ENCODE measurements at places on chromosomes 11 and 22.

DNA sequence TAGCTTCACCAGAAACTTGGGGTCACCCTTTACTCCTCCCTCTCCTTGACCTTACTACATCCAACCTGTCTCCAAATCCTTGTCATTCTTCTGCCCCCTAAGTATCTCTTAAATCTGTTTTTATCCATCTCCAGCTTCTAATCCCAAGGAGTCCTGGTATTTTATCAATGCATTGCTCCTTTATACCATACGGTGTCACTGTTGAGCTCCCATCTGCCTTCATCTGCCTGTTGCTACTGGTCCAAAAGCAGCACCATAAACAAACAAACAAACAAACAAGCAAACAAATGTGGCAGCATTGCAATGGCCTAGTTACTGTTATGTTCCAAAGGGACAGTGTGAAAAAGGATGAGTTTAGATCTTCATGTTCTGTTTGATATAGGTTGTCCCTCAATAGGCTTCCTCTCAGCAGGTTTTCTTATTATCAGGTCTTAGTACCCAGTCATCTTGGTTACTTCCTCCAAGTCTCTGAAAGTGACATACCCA is 34.2 kb downstream of the DNHD1 start:
- no peak for DNase-seq

- DNase-seq = no peak
Observed at GRCh38 chr11:696955-697491, 1.4 kb downstream of the TMEM80 start.

DNA sequence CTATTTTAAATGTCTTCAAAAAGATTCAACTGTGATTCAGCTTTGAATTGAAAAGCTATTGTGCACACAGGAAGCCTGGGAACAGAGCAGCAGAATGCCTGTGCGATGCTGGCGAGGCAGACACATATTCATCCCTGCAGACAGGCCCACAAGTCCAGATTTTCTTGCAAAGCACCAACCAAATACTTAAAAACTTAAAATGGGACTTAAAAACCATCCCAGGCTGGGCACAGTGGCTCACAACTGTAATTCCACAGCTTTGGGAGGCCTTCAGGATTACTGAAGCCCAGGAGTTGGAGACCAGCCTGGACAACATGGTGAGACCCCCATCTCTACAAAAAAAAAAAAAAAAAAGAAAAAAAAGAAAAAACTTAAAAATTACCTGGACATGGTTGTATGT is 122.6 kb upstream of the SERPIND1 start:
- DNase-seq = no peak

DNA sequence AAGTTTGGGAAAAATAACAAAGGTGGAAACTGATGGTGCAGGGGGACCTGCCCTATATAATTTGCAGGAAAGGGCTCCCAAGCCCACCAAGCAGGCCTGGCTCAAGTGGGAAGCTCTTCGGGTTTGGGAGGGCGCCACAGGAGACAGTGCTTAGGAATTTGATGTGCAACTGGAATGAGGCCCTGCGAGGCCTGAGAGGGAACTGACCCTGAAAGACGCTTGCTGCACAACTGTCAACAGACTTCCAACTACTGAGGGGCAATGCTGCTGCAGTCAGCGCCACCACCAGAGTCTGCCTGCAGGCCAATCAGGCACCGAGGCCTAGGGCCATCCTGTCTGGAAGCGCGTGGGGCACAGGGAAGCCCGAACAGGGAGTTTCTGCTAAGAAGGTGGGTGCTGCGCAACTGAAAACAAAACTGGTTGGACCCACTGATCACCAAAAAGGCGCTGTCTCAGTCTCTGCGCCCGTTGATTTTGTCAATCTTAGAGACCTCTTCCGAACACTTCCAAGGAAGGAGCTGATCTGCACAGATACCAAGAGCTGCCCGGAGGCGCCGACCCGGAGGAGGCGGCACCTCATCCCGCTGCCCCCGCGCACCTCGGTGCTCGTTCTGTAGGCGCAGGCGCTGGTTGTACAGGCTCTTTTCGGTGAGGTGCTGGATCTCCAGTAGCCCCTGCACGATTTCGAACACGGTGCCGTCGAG is 667 bp downstream of the DGCR6L start:
- no peak for DNase-seq

- DNase-seq = no peak
Observed at GRCh38 chr11:27228906-27229290, 134.1 kb downstream of the CCDC34 start.

- DNase-seq = no peak
Observed at GRCh38 chr11:131274233-131274632, 96.2 kb upstream of the NTM start.

DNA sequence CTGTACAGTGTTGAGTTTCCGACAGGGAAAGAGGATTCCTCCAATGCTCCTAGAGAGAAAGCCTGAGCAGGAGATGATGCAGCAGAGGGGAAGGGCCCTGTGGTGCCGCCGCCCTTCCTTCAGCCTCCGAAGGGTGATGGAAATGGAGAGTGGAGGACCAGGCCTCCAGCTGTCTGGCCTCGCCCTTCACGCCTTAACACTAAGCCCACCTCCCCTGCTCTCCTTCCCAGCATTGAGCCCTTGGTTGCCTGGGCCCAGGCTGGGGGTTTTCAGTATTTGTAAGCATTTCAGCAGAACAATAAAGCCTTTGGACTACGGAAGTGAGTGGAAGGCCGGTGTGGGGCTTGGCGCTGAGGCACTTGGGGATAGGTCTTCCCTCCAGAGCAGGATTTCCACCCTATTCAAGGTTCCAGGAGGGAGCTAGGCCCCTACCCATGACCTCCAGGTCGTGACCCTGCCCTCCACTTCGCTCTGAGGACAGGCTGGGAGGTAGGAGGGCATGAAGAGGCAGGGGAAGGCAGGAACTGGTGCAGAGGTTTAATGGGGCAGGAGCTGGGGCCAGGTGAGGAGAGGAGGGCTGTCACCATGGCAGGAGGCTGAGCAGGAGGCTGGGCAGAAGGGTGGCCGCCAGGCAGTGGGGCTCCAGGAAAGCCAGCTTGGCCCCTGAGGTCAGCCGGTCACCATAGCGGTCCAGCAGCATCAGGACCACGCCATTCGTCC is 21.6 kb downstream of the TREH start:
- no peak for DNase-seq

DNA sequence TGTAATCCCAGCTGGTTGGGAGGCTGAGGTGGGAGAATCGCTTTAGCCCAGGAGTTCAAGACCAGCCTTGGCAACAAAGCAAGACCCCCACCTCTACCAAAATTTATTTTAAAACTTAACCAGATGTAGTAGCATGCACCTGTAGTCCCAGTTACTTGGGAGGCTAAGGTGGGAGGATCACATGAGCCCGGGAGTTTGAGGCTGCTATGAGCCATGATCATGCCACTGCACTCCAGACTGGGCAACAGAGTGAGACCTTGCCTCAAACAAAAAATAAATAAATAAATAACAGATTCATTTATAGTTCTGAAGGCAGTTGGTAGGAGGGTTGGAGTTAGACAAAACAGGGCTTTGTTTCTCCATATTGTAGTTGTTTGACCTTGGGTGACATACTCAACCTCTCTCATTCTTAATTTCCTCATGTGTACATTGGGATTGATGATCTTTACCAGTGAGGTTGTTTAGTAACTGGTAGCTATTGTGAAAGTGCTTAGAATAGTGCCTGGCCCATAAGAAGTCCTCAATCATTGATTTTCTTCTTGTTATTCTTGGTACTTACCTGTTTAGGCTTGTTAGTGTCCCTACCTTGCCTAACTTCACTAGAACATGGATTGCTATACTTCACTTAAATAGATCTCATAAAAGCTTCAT is 79.1 kb downstream of the EMSY start:
- no peak for DNase-seq

DNA sequence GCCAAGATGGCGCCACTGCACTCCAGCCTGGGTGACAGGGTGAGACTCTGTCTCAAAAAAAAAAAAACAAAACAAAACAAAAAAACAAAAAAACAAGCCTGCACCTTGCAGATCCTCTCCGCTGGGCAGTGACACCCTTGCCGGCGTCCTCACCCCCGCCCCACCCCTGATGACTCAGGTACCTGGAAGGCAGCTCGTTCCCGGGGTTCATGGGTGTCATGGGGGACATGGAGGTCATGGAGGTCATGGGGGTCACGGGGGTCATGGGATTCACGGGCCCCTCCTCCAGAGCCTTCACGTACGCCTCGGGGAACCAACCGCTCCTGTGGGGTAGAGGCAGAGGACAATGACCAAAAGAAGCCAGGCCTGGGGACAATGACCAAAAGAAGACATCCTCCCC is 3.0 kb upstream of the SLC16A8 start:
- no peak for DNase-seq

DNA sequence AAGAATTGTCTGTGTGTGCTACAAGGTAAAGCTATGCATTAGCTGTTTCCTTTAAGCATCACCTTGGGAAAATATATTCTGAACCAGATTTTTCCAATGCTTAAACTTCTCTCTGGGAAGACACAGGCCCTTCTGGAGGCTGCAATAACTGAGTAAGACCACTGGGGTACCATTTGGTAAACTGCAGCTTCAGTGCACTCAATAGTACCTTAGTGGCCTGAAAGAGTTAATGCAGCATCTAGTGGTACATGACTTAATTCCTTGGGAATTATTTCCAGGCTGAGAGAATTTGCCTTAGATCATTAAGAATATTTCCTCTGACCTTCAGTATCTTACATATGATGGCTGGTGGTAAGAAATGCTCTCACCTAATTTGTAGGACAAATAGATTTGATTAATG is 727.4 kb downstream of the DLG2 start:
- no peak for DNase-seq

- no peak for DNase-seq
Observed at GRCh38 chr11:93082900-93083299, 113.4 kb downstream of the MTNR1B start.
